ENCODE measurements at places on chromosomes 2 and 18.

GRCh38 chr18:28735731-28736130, 558.8 kb upstream of the CDH2 start:
- no peak for DNase-seq

DNA sequence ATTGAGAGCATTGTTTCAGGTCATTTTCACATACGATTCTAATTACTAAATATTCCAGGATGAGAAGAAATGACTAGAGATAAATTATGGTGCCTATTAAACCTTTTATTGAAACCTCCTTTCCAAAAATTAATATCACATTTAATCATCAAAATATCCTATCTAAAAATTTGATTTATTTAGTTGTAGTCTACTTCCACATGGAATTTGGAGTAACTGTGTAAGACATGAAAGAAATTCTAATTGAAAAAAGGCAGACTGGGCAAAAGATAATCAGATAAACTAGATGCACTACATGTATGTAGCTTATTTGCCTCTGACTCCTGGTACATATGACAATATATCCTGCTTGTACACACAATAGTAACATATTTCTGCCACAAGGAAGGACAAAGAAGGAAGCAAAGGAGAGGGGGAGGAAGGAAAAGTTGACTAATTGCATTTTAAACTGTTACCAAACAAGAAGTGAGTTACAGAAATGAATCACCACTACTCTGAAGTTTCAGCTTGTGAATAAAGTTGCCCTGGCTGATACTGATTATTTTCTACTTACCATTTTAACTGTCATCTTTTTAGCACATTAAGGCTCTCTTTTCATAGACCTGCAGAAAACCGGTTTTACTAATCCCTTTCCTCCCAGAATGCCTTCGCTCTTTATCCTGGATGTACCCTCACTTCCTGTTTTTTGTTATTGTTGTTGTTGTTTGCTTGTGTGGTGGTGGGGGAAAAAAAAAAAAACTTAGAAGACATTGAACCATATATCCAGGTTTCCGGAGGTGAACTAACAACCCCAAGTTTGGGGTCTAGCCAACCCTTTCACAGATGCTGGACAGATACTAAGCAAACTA, 28.4 kb downstream of the NRXN1 start:
- DNase-seq: no peak

- DNase-seq: no peak
Observed at GRCh38 chr2:9971890-9972289, 20.4 kb downstream of the GRHL1 start.

- DNase-seq: no peak
Observed at GRCh38 chr2:158142165-158142564, 40.5 kb downstream of the UPP2 start.

DNA sequence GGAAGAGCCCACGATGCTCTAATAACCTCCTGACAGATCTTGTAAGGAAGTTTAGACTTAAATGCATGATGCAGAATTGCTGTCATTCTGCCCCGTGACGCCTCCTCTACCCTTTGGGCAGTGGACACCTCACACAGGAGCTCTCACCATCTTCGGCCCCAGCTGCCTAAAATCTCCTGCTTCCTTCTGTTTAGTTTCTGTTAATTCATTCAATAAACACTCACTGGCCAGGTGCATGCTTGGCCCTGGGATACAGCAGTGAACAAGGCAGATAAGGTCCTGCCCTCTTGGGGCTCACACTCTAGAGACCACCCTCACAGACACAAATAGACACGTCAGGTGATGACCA, 81.1 kb downstream of the SEPTIN10 start:
- DNase-seq: no peak

- no peak for DNase-seq
Observed at GRCh38 chr2:62568983-62569837, 63.2 kb upstream of the TMEM17 start.

- DNase-seq: peak; percentile 88
Observed at GRCh38 chr2:43293744-43294695, 67.6 kb upstream of the ZFP36L2 start.

DNA sequence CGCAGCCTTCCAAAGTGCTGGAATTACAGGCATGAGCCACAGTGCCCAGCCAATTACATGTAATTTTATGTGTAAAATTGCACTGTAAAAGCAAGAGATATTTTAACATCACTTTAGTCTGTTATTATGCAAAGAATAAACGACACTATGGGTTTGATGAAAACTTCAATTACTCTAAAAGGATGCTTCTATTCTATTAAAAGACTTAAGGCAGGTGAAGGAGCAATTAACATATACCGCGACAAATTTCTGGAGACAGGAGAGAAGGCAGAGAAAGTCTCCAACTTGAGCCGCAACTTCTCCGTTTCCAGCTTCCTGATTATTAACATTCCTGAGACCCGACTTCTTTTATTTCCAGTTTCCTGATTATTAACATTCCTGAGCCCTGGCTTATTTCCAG, 53.7 kb downstream of the FAM210A start:
- no peak for DNase-seq

DNA sequence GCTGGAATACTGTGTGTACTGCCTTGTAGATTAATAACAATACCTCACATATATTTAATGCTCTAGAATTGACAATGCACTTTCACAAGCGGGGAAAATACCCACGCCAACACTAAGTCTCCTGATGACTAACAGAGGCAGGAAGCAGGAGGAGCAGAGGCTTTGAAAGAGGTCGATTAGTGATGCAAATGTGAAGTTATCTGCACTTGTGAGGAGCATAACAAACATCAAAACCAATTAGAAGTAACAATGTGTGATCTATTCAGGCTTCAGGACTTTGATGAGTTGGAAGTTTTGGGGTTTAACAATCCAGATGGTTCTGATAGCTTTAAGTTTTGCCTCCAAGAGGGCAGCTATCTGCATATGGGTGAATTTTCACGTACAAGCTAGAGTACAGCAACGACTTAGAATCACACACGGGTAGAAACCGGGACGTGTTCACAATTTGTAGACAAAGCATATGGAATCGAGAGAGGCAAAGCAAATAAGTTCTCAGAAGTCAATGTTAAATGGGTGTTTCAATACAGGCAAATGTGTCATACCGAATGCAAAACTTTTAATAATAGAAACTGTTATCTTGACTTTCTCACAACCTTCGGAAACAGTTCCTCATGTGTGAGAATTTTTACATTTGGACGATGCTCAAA, 114.5 kb downstream of the METTL8 start:
- peak; percentile 29 for DNase-seq

DNA sequence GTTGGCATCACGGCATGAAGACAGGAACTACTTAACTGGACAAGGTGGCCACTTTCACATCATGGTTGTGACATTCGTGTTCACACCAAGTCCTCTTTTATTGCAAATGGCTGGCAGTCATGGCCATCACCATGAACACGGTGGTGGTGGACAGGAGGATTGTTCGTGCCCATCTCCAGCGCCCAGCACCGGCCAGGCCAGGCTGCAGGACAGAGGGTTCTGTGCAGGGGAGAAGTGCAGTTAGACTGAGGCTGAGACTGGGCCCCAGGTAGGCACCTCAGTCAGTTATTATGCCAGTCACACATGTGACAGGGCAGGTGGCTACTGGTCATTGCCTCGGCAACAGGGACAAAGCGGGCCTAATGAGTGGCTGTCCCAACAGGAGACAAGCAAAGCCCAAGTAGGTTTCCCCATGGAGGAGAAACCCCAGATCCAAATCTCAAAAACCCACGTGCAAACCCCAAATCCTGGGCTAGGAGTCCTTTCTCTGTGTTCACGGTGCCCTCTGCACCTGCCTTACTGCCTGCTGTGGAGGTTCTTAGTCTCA, 468.1 kb upstream of the MYT1L start:
- no peak for DNase-seq

DNA sequence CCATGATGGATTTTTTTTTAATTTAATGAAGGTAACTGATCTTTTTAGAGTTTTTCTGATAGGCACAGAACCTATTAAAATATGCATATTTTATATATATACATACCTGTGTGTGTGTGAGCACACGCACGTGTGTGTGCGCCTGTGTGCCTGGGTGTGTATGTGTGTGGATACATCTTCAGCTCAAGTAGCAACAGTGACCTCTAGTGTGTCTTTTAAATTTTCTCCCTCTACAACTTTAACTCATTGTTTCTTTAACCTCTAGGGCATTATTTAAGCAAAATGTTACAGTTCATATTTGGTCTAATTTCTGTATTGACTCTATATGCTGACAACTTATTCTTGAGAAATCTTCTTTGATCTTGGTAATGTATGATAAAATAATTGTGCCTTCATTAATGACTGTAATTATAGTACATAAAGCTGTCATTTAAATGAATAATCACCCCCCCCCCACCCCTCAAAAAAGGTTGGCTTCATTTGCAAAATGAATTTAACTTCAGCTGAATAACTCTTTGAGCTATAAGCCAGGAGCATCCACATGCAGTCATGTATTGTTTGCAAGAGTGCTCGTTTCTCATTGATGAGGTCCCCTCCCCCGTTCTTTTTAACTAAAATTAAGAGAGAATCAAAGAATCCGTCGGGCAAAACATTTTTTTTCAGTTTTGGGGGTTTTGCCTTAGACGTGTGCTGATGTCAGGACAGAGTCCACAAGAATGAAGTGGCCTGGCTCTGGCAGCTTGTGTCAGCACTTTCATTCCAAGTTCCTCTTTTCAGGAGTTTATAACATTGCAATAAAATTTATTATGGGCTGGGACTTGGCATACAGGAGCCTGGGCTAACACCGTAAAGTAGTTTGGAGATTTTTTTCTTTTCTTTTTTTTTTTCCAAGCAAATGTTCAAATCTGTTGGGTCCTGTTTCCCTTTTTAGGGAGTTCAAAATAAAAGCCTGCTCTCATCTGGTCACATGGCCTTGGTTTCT, 80.0 kb downstream of the ETAA1 start:
- peak; percentile 6 for DNase-seq

- no peak for DNase-seq
Observed at GRCh38 chr2:176158186-176158591, 1.1 kb downstream of the HOXD3 start.

DNA sequence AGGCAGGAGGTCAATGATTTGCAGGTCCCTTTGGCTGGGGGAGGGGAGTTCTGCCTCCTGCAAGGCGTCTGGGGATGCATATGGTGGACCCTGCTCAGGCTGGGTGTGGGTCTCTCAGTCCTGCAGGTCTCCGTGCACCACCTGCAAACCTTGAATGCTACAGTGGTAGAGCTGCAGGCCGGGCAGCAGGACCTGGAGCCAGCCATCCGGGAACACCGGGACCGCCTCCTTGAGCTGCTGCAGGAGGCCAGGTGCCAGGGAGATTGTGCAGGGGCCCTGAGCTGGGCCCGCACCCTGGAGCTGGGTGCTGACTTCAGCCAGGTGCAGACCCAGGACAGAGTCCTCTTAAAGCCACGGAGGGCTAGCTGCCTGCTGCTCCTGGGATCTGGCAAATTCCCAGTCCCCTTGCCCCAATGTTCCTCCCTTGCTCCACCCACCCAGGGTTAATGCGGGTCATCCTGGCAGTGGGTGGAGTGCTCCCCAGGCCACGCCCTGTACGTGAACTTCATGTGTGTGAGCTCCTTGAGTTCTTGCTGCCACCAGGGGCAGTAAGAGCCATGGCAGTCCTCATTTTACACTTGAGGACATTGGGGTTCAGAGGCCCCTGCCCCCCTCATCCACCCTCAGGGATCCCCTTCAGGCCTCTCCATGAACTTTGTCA, 3.1 kb downstream of the PROM2 start:
- DNase-seq: no peak

GRCh38 chr2:127623388-127624319, 22.3 kb upstream of the GPR17 start:
- DNase-seq: no peak

- no peak for DNase-seq
Observed at GRCh38 chr2:201674298-201674697, 24.1 kb downstream of the MPP4 start.

DNA sequence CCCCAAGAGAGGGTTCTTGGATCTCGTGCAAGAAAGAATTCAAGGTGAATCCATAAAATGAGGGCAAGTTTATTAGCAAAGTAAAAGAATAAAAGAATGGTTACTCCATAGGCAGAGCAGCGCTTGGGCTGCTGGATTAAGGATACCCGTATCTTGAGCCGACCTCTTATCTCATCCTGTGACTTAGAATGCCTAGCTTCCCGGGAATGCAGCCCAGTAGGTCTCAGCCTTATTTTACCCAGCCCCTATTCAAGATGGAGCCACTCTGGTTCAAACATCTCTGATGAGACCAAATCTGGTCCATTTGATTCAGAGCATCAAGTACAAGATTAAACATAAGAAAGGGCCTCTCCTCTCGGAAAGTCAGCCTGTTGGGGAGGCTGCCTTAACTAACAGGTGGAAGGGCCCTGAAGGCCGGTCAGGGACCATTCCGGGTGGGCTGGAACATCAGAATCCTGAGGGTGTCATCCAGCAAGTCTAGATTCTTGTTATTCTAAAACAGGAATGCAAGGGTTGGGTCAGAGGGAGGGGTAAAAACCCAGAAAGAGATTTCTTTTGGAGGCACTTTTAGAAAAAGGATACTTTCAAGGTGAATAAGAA, 5.8 kb downstream of the PSD4 start:
- DNase-seq: no peak

DNA sequence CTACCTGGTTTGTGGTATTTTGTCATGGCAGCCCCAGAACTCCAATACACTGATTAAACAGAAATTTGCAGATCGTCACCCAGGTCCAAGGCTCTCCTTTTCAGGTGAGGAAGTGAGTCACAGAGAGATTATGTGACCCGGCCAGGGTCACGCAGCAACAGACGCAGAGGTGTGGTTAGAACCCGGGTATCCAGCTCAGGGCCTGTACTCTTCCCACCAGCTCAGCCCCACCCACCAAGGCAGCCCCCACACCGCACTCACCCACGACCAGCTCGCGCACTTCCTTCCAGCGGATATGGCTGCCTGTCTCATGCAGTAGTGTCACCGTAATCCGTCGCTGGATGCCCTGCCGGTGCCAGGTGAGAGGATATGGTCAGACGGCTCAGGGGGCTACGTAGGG, 48.1 kb downstream of the AQP12A start:
- no peak for DNase-seq

GRCh38 chr18:44969214-44969795, 288.6 kb downstream of the SETBP1 start:
- no peak for DNase-seq

- no peak for DNase-seq
Observed at GRCh38 chr2:105297216-105297615, 32.3 kb downstream of the TGFBRAP1 start.

GRCh38 chr2:72754628-72755320, 71.1 kb downstream of the EXOC6B start:
- DNase-seq: no peak

- DNase-seq: no peak
Observed at GRCh38 chr2:42877936-42878335, 85.6 kb upstream of the HAAO start.

GRCh38 chr18:56189615-56190014, 448.8 kb downstream of the TXNL1 start:
- no peak for DNase-seq

- DNase-seq: no peak
Observed at GRCh38 chr2:201452058-201452921, 750 bp downstream of the STRADB start.

All from GM20000 (cell line).